Stimulated activated CD4-positive, alpha-beta T cell treated with anti-CD3 and anti-CD28 coated beads, Interleukin-12 subunit alpha, Interleukin-12 subunit beta, amount 100 ng/mL, for 24 hours (primary cell): ENCODE measurements at places on chromosomes 16 and 17.

- DNase-seq = no peak
These were observed 4.6 kb upstream of the MAPK8IP3 start for GRCh38 chr16:1701216-1701878.

DNA sequence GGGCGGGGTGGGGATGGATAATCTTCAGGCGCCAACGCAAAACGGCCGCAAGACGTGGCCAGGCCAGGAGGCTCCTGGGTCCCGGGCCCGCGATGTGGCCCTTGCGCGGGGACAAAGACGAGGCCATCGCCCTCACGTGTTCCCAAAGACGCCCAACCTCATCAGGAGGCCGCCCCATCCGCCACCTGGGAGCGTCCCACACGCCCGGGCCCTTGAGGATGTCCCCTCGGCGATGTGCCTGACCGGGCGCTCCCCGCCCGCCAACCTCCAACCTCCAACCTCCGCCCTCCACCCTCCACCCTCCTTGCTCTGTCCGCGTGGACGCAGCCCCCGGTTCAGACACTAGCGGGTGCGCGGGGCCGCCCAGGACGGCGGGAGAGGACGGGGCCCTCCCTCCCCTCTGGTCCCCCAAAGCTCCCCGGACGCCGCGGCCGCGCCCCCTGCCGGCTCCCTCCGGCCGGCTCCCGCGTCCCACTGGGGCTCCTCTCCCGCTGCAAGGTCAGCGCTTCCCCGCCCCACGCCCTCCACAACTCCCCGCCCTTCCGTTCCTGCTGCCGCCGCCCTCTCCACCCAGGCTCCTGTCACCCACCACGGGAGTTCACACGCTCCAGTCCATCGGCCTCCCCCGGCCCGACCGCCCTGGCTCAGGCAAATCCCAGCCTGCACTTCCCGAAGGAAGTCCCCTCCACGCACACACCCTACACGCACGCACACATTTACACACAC is 250.8 kb upstream of the RPL38 start:
- peak; percentile 17 for DNase-seq

- DNase-seq = no peak
These were observed 86.9 kb downstream of the FOXL1 start for GRCh38 chr16:86665319-86665675.

- DNase-seq = no peak
These were observed 137.5 kb downstream of the SDK2 start for GRCh38 chr17:73506470-73507435.
